Hematopoietic multipotent progenitor cell (in vitro differentiated cells): ENCODE measurements at places on chromosomes 5 and 9.

DNA sequence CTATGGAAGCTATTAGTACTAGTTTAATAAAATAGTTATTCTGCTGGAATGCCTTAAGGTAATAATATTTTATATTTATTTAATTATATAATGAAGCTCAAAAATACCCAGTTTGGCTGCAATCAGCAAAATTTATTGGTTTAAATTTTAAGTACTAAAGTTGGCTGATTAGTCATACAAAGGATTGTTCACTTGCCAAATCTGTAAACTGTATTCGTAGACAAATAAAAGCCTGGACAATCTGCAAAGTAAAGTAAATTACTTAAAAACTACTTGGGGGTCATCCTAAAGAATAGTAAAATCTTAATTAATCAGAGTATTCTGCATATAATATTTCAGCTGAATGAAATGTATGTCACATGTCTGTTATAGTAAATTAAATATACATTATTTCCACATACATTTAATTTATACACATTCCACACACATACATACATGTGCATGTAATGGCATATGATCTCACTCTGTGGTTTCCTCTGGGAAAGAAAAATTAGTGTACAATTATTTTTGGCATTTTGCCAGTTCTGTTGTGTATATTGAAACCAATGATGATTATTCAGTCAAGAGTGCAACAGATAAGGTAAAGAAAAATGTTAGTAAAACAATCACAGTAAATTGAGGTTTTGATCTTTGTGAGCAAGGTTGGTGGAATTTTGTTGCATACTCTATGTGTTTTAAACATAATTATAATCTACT lies 455.9 kb downstream of the CDH9 start:
- DNase-seq = no peak

DNA sequence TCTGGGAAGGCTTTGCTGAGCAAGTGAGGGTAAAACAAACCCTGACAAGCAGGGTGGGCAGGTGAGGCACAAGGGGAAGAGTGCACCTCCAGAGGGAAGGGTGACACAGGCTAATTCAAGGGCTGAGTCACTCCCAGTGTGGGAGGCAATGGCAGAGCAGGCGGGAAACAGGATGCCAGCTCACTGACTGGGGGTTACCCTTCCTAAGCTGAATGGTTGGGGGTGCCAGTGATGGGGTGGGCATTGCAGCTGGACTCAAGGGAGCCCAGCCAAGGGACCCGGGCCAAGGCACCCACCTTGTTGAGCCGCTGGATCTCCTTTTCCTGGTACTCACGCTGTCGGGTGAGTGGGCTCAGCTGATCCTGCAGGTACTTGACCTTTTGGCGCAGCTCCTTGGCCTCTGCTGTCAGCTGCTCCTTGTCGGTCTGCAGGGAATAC lies 18.4 kb downstream of the GPX3 start:
- no peak for DNase-seq

- DNase-seq = no peak
These were observed 65.2 kb upstream of the DEPDC1B start for GRCh38 chr5:60765019-60765709.

- no peak for DNase-seq
These were observed 200.1 kb downstream of the MCTP1 start for GRCh38 chr5:95084757-95085156.

DNA sequence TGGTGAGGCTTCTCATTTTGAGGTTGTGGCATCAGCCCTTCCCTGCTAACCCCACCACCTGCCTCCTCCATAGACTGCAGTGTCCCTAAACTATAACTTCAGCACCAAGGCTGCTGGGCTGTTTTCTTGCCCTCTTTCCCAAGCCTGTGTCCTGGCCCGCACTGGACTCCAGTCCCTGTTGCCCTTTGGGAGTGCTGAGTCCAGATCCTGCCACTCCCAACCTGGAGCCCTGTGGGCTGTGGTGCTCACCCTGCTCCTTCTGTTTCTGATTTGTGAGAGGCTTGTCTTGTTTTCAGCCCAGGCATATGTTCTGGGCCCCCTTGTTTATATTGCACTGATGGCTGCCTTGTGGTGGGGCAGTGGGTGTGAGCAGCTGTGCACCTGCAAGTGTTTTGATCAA lies 39.7 kb upstream of the RNU6ATAC start:
- DNase-seq = no peak

DNA sequence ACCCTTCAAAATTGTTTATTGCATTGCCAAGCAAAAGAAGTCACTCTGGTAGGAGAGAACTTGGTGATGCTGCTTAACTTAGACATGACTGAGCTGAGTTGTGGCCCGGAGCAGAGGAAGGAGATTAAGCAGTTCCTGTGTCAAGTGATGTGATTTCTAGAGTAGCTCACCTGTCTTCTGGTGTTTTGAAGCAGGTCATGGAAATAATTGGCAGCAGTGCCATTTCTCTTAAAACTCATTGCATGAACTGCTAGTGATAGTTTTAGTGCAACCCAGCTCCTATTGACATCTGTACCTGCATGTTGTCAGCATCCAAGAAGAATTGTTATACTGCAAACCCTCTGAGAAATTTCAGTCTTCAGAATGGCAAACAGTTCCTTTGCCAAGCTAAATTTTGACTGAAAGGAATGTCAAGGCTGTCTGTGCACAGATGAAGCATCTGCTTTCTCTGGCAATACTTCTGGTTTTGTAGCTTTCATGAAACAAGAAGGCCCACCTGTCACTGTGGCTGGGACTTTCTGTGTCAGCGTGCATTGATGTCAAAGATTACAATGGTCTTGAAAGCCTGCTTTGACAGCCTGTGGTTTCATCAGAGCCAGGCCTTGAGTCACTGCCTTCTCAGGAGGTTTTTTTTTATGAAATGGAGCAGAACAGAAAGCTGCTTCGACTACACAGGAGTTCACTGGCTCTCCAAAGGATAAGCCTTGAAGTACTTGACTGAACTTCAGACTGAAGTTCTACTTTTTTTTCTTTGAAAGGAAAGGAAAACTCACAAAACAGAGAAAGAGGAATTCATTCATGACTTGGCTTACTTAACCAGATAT lies 90.6 kb downstream of the RALGPS1 start:
- DNase-seq = peak; percentile 82

- no peak for DNase-seq
These were observed 343.0 kb downstream of the GLIS3 start for GRCh38 chr9:3956899-3957298.

- no peak for DNase-seq
These were observed 117.6 kb downstream of the SEMA5A start for GRCh38 chr5:9428272-9428671.

GRCh38 chr5:177312649-177313181 lies 1.0 kb upstream of the MXD3 start:
- DNase-seq = no peak

DNA sequence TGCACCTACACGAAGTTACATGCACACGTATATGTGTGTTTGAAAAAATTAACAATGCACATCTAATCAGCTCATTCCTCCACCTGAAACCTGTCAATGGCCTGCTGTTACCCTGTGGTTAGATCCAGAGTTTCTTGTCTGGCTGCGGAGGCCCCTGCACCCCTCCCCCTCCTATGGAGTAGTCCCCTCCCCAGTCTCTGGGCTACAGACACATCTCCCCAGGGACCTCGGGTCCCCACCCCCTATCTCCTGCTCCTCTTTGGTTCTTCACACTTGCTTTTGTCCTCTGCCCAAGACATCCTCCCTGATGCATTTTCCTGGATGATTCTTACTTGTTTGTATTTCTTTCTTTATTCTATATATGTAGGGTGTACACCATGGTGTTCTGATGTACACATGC lies 27.2 kb downstream of the FAM240B start:
- DNase-seq = no peak

DNA sequence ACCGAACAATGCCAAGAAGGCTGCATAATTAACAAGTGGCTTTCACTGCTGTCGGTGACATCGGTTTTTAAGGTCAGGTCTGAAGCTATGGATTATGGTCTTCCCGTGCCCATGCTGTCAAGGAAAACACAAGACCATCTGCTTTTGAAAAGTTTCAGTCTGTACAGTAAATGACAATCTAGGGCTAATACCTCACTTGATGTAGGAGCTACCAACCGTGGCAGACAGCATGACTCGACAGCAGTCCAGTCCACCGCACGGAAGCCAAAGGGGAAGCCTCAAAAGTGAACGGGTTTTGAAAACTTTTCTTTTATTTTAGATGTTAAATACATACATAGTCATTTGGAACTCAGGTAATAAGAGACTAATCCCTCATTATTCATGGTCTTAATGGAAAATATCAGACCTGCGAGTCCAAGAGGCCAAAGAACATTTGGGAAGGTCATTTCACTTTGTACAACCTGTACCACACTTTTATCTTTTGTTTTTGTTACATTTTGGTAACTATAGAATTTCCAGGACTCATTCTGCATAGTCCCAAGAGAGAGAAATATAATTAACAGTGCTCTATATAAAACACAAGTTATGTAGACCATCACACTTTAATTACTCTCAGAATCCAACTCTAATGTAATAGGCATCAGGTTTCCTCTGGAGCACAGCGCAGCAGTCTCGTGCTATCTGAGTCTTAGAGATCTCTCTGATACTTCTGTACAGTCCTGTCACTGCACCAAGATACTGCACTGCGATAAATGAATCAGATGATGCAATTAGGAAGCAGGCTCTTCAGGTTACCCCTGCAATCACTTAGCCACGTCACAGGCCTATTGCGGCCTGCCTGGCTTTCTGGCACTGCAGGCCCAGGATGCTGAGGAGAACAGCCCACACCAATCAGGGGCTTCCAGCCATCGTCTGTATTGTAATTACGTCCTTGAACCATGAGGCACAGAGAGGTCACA lies 184.9 kb downstream of the FANCC start:
- DNase-seq = no peak

- peak; percentile 69 for DNase-seq
These were observed 501.5 kb downstream of the DMAC1 start for GRCh38 chr9:7298123-7298522.

- no peak for DNase-seq
These were observed 45.0 kb downstream of the TRIM36 start for GRCh38 chr5:115124741-115125140.

GRCh38 chr5:67774267-67774552 lies 441.3 kb upstream of the PIK3R1 start:
- DNase-seq = no peak

- no peak for DNase-seq
These were observed 113.3 kb downstream of the MAPKAP1 start for GRCh38 chr9:125593581-125594222.

- DNase-seq = no peak
These were observed 320.3 kb downstream of the DIRAS2 start for GRCh38 chr9:90322296-90322695.

DNA sequence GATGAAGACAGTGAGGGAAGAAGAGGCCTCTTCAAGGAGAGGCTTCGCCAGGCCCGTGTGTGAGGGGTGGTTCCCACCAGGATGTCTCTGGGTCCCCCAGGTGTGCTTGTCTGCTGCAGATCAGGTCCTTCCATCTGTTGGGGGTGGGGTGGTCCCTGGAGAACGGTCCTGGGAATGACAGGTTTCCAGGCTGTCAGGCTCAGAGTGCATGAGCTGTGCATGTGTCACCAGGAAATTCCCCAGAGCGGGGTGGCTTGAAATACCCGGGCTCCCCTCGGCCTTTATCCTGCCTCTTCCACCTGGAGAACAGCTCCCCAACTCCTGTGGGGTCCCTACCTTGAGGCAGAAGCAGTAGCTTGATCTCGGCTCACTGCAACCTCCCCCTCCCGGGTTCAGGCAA lies 118.8 kb downstream of the GAPVD1 start:
- DNase-seq = no peak

GRCh38 chr5:172370648-172371545 lies 83.4 kb downstream of the SH3PXD2B start:
- no peak for DNase-seq

GRCh38 chr9:73370053-73370452 lies 218.4 kb downstream of the ANXA1 start:
- DNase-seq = no peak

- no peak for DNase-seq
These were observed 21.1 kb downstream of the FAF2 start for GRCh38 chr5:176469296-176469695.

- no peak for DNase-seq
These were observed 3.0 kb downstream of the RECK start for GRCh38 chr9:36039696-36040095.
